Effector CD4-positive, alpha-beta T cell (primary cell): ENCODE measurements at places on chromosomes 5 and 9.

DNA sequence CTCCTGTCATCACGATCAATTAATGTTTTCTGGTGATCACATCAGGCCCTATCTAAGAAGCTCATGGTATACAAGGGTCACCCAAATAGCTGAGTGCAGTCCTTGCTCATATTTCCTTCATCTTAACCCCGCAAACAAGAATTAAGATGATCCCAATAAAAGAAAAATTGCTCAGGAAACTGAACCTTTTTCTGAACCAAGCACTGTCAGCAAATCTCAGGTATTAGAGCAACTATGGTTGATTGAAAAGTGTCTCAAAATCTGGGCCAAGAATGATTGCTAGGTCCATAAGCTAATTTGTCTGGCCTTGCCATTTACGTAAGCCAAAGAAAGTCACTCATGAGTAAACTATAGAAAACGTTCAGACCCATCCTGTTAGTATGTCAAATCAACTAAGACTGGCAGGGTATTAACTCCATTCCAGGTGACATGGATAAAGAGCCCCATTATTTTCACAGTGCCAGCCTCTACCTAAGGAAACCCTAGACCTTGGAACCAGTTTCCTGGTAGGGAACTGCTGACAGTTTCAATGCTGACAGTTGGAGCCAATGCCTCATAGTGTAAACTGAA lies 209.3 kb downstream of the DEPDC1B start:
- no peak for DNase-seq

- DNase-seq = no peak
Observed at GRCh38 chr9:112541685-112542084, 55.1 kb downstream of the KIAA1958 start.

DNA sequence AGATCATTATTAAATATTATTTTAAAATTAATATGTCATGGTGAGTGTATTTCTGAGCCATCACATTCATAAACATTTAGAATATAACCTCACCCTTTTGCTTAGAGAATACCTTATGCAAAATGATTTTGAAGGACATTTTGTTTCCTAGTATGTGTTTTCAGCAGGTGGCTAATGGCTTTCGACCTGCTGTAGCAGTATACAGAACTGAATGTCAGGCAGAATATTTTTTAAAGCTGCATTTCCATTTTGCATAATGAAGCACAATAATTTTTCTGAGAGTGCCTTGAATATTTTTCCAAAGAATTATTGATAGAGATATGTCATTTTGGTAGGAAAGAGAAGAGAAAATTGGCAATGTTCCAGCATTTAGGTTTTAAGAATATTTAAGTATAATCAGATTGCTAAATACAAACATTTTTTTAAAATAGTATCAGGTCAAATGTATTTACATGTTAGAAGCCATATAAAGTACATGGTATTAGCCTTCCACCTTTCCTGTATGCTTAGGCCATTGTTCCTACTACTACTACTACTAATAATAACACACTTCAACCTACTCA lies 42.3 kb downstream of the PAM start:
- no peak for DNase-seq

DNA sequence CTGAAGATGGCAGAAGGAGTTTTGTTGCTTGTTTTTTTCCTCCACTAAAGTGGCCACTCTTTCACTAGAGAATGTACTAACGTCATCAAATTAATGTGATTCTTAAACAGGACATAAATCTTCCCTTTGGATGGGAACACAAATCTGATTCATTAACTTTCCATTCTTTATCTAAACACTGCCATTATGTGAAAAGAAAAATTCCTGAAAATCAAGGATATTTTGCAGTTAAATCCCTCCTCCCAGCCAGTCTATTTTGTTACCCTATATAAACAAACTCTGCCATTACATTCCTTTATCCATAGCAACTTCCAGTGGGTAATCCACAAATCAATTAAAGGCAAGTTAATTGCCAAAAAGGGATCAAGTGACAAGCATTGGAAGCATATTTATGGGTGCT lies 546.5 kb downstream of the PDE4D start:
- DNase-seq = no peak

GRCh38 chr9:122125158-122125508 lies 32.0 kb upstream of the TTLL11 start:
- peak; percentile 65 for DNase-seq

DNA sequence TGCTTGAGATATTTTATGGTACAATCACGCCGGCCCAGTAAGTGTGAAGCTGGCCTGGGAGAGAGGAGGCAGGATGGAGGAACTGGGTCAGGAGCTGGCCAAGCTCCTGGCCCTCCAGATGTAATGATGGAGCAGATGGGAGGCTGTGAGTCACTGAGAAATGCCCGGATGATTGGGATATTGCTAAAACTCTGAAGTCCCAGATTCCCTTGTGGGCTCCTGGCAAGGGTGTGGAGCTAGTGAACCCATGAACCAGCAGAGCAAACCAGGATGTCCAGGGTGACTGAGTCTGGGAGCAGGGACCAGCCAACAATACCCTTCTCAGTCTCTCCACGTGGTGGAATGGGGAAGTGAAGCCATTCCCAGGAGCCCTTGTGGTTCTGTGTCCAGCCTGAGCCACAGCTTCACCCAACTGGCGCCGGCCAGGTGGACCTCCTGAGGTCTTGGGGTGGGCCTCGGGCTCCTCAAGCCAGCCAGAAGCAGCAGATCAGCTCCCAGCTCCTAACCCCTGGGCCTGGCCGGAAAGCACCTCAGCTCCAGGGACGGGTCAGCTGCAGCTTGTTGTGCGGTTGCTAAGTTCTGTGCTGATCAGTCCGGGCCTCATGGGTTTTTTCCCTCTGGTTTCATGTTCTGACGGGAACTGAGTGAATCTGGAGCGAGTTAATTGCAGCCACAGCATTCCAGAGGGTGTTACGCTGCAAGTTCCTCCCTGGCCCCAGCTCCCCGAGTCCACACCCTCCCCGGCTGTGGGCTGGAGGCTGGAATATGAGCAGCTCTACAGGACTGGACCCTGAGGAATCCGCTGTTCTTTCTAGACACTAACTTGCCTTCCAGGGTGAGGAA lies 37.6 kb downstream of the DUSP1 start:
- no peak for DNase-seq

DNA sequence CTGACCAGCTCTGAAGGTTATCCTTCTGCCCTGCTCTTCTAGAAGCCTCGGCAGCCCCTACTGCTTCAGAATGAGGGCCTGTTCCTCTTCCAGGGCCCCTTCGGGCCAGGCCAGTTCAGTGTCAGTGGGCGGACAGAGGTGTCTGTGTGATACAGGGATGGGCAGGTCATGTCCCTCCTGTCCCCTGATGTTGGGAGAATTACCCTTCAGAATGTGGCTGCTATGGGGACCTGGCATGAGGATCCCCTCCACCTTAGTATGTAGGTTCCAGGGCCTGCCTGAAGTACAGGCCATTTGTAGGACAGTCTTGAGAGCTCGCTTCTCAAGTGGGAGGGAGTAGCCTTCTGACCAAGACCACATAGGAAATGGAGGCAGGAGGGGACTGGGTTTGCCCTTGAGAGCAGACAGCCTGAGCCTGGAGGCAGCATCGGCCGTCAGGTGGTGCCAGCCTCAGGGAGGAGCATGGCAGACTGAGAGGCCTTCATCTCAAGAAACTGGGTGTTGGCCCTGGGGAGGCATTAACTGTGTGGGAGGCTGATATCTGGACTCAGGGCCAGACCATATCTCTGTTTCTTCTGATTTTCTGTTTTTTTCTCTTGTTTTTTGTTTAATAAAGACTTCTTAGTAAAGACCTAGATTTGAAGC lies 32.0 kb downstream of the ANGPTL2 start:
- no peak for DNase-seq

GRCh38 chr5:87399720-87400119 lies 13.0 kb downstream of the CCNH start:
- DNase-seq = no peak

GRCh38 chr5:110441035-110441434 lies 285.4 kb downstream of the TMEM232 start:
- no peak for DNase-seq

DNA sequence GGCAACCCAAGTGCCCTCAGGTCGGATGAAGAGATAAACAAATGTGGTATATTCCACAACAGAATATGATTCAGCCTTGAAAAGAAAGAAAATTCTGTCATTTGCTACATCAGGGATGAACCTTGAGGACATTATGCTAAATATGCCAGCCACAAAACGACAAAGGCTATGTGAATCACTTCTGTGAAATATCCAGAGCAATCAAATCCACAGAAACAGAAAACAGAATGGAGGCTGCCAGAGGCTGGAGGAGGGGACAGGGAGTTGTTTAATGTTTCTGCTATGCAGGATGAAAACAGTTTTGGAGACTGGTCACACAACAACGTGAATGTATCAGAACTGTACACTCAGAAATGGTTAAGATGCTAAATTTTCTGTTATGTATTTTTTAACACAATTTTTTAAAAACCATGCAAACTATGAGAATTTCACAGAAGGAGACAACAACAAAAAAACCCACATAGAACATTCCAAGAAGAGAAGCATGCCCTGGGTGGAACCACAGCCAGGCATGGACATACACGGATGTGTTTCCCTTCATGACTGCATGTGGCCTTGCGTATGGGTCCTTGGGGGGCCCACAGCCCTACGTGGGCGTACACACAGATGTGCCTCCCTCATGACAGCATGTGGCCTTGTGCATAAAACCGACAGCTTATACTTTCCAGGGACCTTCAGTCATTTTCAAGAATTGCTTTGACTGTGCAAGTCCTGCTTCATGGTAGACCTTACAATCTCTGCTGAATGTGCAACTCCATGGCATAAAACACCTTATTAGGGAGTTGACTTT lies 146.7 kb downstream of the ROR2 start:
- no peak for DNase-seq
